CD4-positive, alpha-beta memory T cell (primary cell): ENCODE measurements at places on chromosomes 11 and 22. TPM values are rescaled to one million over a fixed set of nuclear protein-coding genes. Genes with fewer than 3 reads are reported as not detected.

GRCh38 chr11:130085671-130086290 lies 16.1 kb downstream of the APLP2 start:
- H3K27ac ChIP-seq: no peak overlapping the region
- DNase-seq: no peak
- no peaks in the 10 kb centered on the region for H3K27me3 ChIP-seq

DNA sequence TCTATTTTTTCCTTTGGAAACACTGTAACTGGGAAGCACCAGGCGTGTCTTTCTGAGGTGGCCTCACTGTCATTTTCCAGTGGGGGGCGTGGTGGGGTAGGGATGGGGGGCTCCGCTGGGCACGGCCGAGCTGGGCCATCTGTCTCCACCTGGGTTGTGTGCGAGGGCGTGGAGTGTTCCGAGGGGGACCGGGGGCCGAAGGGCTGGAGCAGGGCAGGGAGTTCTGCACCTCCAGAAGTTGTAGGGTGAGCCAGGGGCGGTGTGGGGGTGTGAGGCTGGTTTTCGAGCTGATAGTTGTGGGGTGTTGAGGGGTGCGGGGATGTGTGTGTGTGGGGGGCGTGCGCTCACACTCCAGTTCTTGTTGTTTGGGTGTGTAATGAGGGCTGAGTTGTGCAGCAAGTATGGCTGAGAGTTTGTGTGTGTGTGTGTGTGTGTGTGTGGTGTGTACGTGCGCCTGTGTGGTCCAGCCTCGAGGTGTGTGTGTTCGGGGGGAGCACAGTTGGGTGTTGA lies 10.8 kb downstream of the YPEL4 start:
- no peaks in the 10 kb centered on the region for H3K36me3 ChIP-seq
- H3K27me3 ChIP-seq: peaks cover 13% of the 10 kb centered on the region
- H3K27ac ChIP-seq: no peak overlapping the region
- peak overlapping the region; percentile 17 for H3K4me3 ChIP-seq
- H3K4me1 ChIP-seq: peaks cover 19% of the 10 kb centered on the region

DNA sequence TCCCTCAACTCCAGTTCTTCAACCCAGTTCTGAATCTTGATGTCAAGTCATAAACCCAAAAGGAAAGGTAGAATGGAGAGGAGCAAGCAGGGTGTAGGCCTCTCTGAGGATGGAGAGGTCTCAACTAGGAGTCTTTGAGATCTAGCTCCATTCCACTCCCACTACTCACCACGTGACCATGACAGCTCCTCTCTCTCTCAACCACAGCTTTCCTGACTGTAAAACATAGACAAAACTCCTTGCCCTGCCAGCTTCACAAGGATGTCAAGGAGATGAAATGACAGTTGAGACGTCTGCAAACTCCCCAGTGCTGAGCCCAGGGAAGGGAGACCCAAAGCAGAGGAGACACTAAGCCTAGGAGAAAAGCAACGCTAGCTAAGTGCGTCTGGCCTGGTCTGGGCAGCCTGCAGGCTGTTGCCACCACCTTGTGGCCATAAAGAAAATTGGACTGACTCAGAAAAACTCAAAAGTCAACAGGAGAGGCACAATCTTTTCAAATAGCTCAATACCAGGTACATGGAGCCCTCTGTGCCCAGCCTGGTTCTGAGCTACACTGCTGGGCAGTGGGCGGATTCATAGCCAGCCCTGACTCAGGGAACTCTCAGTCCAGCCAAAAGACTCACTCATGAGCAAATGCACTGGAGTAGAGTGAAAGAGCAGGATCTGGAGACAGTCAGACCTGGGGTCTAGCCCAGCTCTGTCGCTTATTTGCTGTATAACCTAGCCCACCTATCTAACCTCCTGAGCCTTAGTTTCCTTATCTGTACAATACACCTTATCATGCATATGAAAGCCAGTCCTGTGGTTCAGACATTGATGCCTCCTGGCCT lies 3.4 kb downstream of the CLPB start:
- peaks cover 26% of the 10 kb centered on the region for H3K4me1 ChIP-seq
- H3K36me3 ChIP-seq: peaks cover 16% of the 10 kb centered on the region
- H3K27ac ChIP-seq: no peak overlapping the region
- no peaks in the 10 kb centered on the region for H3K27me3 ChIP-seq
- no peak overlapping the region for H3K4me3 ChIP-seq
- peak; percentile 45 for DNase-seq

DNA sequence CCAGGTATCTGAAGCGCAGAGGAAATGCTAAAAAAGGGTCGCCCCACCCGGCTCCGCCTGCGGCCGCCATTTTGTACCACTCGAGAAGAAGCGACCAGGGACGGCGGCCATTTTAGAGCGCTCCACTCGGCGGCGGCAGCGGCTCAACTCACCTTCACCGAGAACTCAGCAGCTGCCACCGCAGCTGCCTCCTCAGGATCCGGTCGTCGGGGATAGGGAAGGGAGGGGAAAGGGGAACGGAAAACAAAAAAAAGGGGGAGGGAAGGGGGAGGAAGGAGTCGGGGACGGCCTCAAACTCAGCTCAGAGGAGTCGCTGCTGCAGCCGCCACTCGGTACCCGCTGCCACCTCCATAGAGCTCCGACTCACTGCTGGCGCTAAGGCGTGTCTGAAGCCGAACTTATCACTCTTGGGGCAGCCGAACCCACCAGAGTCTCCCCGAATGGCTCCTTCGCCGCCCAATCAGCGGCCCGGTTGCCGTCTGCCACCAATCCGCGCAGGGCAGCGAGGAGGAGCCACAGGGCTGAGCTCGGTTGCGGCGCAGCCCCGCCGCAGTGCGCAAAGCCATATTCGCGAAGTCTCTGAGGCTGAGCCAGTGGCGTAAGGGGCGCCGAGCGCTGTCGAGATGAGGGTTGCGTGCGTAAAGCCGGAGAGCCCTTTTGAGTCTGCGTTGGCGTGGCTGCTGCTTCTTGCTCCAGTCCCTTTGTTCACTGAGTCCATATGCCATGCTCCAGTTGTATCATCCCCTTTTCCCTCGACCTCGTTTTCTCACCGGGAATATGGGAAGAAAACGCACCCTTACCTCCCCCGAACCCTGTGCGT lies at the start of gene EIF4G2:
Gene EIF4G2, minus strand, starts transcription at position 374 of the 820 bp plus-strand sequence.
- peaks cover 44% of the 10 kb centered on the region for H3K4me1 ChIP-seq
- H3K4me3 ChIP-seq: peak within 1 kb of the TSS; percentile 77
- peak within 1 kb of the TSS; percentile 97 for H3K27ac ChIP-seq
- H3K36me3 ChIP-seq: peaks cover 34% of the 10 kb centered on the region

DNA sequence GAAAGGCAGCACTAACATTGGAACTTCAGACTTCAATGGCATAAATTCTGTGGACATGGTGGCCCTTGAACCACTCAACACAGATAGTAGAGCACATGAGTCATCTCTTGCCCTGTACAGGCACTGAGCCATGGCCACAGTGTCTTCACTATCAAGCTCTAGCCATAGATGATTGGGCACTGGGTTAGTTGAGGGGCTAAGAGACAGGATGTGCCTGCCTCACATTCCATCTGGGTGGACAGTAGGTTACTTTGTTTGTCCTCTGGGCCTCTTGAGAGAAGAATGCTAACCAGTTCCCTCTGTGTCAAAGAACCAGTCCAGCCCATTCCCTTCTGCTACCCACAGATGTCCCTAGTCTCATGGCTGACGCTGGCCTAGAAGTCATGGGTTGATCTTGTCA lies 39.8 kb downstream of the OR6Q1 start:
- no peaks in the 10 kb centered on the region for H3K27me3 ChIP-seq
- DNase-seq: no peak
- no peaks in the 10 kb centered on the region for H3K4me1 ChIP-seq

DNA sequence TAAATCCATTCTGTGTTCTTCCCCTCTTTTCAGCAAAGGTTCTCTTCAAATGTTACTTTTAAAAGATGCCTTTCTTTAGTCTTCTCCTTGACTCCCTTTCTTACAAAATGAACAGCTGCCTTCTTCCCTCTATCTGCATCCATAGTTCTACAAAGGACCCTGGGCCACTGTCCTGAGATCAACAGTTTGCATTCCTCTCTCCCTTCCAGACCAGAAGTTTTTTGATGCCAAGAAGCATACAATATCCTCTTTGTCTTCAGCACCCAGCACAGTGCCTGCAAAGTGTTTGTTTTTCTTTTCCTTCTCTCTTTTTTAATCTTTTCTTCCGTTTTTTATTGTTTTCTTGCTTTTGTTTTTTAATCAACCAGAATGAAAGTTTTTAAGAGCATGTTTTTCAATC lies 183.5 kb upstream of the SNX19 start:
- no peak overlapping the region for H3K4me3 ChIP-seq
- DNase-seq: no peak
- no peaks in the 10 kb centered on the region for H3K36me3 ChIP-seq
- no peaks in the 10 kb centered on the region for H3K27me3 ChIP-seq
- no peak overlapping the region for H3K27ac ChIP-seq

DNA sequence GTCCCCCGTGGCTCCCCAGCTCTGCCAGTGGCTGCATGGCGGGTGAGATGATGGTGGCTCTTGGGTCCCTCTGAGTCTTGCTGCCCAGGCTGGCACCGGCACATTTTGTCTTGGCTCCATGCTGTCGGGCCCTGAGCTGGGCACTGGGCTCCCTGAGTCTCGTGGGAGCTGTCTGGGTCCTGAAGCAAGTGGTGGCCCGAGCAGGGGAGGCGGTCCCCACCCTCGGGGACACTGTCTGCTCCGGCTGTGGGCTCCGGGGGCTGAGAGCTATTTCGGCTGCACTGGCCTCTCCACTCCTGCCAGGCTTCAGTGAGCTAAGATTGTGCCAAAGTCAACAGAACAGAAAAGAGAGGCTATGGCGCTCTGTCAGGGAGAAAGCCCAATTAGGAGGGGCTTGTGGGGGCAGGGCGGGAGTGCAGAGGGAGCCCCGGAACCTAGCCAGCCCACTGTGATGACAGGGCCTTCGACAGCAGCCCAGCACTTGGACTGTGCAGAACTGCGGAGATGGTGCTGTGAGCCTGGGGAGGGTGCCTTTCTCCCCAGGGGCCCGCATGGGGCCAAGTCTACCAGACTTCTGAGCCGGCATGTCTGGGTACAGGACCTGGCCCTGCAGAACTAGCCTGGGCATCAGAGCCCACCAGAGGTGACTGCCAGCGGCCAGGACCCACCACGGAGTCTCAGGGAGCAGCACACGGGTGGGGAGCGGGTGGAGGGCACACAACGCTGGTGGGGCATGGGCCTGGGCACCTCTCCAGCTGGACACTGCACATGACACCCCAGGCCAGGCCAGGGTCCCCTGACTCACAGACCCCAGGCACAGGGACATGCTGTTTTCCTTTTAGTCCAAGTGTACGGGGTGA lies 38.0 kb downstream of the RTN4R start:
- H3K4me1 ChIP-seq: no peaks in the 10 kb centered on the region
- H3K4me3 ChIP-seq: no peak overlapping the region
- H3K27me3 ChIP-seq: no peaks in the 10 kb centered on the region
- no peak for DNase-seq
- H3K36me3 ChIP-seq: no peaks in the 10 kb centered on the region

GRCh38 chr11:97231231-97231630 lies 841.4 kb downstream of the JRKL start:
- no peaks in the 10 kb centered on the region for H3K4me1 ChIP-seq
- no peaks in the 10 kb centered on the region for H3K27me3 ChIP-seq
- no peak for DNase-seq
- no peak overlapping the region for H3K27ac ChIP-seq

GRCh38 chr11:27263986-27264385 lies 99.0 kb downstream of the CCDC34 start:
- H3K27ac ChIP-seq: no peak overlapping the region
- no peaks in the 10 kb centered on the region for H3K36me3 ChIP-seq
- no peak overlapping the region for H3K4me3 ChIP-seq
- no peak for DNase-seq

GRCh38 chr11:61358566-61358965 lies 3.1 kb downstream of the CYB561A3 start:
- peaks cover 24% of the 10 kb centered on the region for H3K4me1 ChIP-seq
- peaks cover 6% of the 10 kb centered on the region for H3K36me3 ChIP-seq
- no peak for DNase-seq
- no peak overlapping the region for H3K4me3 ChIP-seq

DNA sequence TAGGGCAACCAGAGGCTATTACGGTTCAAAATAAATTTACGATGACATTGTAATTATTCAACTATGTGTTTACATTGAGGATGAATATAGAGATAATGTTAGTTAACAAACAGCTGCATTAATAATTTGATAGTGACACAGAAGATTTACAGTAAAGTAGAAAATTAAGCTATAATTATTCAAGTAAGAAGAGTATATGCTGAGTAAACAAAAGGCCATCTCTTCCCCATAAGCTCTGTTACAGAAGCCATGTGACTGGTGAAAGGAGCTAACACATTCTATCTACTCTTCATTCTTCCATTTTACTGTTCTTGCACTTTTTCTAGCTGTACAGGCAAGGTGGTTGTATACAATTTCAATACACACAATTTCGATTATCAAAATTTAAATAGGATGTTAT lies 54.2 kb downstream of the IMMP1L start:
- H3K36me3 ChIP-seq: no peaks in the 10 kb centered on the region
- no peak overlapping the region for H3K4me3 ChIP-seq
- no peaks in the 10 kb centered on the region for H3K27me3 ChIP-seq
- no peaks in the 10 kb centered on the region for H3K4me1 ChIP-seq
- no peak for DNase-seq
- no peak overlapping the region for H3K27ac ChIP-seq

- no peaks in the 10 kb centered on the region for H3K27me3 ChIP-seq
- H3K4me1 ChIP-seq: no peaks in the 10 kb centered on the region
- no peak overlapping the region for H3K27ac ChIP-seq
- no peak overlapping the region for H3K4me3 ChIP-seq
These were observed 30.1 kb downstream of the CERK start for GRCh38 chr22:46707827-46708570.

GRCh38 chr11:41431784-41432183 lies 27.7 kb downstream of the LRRC4C start:
- no peak overlapping the region for H3K4me3 ChIP-seq
- H3K4me1 ChIP-seq: no peaks in the 10 kb centered on the region
- no peak for DNase-seq
- no peaks in the 10 kb centered on the region for H3K27me3 ChIP-seq

GRCh38 chr11:129259931-129260348 lies 67.8 kb upstream of the ARHGAP32 start:
- no peak for DNase-seq
- no peaks in the 10 kb centered on the region for H3K27me3 ChIP-seq
- no peak overlapping the region for H3K4me3 ChIP-seq

GRCh38 chr22:22035203-22035602 lies 52.6 kb upstream of the TOP3B start:
- no peak overlapping the region for H3K4me3 ChIP-seq
- H3K36me3 ChIP-seq: no peaks in the 10 kb centered on the region
- no peaks in the 10 kb centered on the region for H3K4me1 ChIP-seq
- H3K27me3 ChIP-seq: no peaks in the 10 kb centered on the region

- DNase-seq: no peak
- H3K27me3 ChIP-seq: no peaks in the 10 kb centered on the region
- H3K4me1 ChIP-seq: peaks cover 30% of the 10 kb centered on the region
- H3K4me3 ChIP-seq: no peak overlapping the region
- peaks cover 49% of the 10 kb centered on the region for H3K36me3 ChIP-seq
These were observed 14.3 kb upstream of the RANBP1 start for GRCh38 chr22:20101638-20102037.

The MUC2 gene
- polyA plus RNA-seq: not detected

The CCDC81 gene
- polyA plus RNA-seq: 0.20 TPM

The OR2AT4 gene
- polyA plus RNA-seq: not detected

The METTL15 gene
- polyA plus RNA-seq: 6.6 TPM

The CECR2 gene
- polyA plus RNA-seq: not detected

The CEP126 gene
- polyA plus RNA-seq: 0.71 TPM

The MRGPRE gene
- not detected for polyA plus RNA-seq
